ENCODE measurements at places on chromosomes 12 and 14. TPM values are rescaled to one million over a fixed set of nuclear protein-coding genes. Genes with fewer than 3 reads are reported as not detected.

GRCh38 chr12:90013409-90013808 lies 304.8 kb upstream of the ATP2B1 start:
- peak; percentile 32 for DNase-seq
- no peak overlapping the region for H3K27ac ChIP-seq
- H3K27me3 ChIP-seq: no peaks in the 10 kb centered on the region
- H3K4me1 ChIP-seq: no peaks in the 10 kb centered on the region

Gene MRPL51
- 88.1 TPM for polyA plus RNA-seq

Gene DIO3
- polyA plus RNA-seq: not detected

Gene DEPDC4
- 0.67 TPM for polyA plus RNA-seq

Data from small intestine (tissue), 16 donors.